Gastrocnemius medialis (tissue), 4 donors: ENCODE measurements at places on chromosomes 4 and X. TPM values are rescaled to one million over a fixed set of nuclear protein-coding genes. Genes with fewer than 3 reads are reported as not detected.

DNA sequence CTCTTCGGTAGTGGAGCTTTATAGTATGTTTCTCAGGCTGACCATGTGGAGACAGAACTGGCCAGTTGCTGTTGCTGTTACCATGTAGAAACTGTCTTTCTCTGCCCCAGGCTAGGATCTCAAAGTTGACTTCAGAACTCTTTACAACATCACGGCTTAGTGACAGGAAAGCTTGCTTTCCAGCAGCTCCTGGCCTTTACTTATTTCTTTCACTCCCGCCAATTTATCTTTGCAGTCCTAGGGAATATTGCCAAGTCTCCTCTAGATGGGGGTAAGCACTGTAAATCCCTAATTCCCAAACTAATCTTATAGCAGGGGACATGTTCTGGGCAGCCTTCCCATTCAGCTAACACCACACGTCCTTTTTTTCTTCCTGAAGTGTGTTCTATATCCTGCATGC lies 631.6 kb downstream of the SPRY1 start:
- H3K4me1 ChIP-seq = peaks cover 14% of the 10 kb centered on the region
- no peaks in the 10 kb centered on the region for H3K27me3 ChIP-seq
- H3K27ac ChIP-seq = peak overlapping the region; percentile 27
- no peak for DNase-seq

- no peaks in the 10 kb centered on the region for H3K27me3 ChIP-seq
- no peaks in the 10 kb centered on the region for H3K36me3 ChIP-seq
- H3K4me3 ChIP-seq = no peak overlapping the region
- no peak overlapping the region for H3K27ac ChIP-seq
Observed at GRCh38 chrX:7219153-7219705, 71.3 kb upstream of the PUDP start.

ZNF718 gene
- 1.1 TPM for total RNA-seq

- no peaks in the 10 kb centered on the region for H3K4me1 ChIP-seq
- H3K36me3 ChIP-seq = no peaks in the 10 kb centered on the region
- no peak overlapping the region for H3K27ac ChIP-seq
- H3K27me3 ChIP-seq = no peaks in the 10 kb centered on the region
Observed at GRCh38 chrX:2888309-2888708, 40.8 kb downstream of the ARSD start.

- no peak overlapping the region for H3K4me3 ChIP-seq
- no peak for DNase-seq
- no peaks in the 10 kb centered on the region for H3K27me3 ChIP-seq
- H3K27ac ChIP-seq = no peak overlapping the region
- H3K4me1 ChIP-seq = no peaks in the 10 kb centered on the region
Observed at GRCh38 chr4:91362125-91362524, 941.6 kb upstream of the GRID2 start.

- no peaks in the 10 kb centered on the region for H3K27me3 ChIP-seq
- H3K4me1 ChIP-seq = no peaks in the 10 kb centered on the region
- DNase-seq = no peak
- H3K36me3 ChIP-seq = no peaks in the 10 kb centered on the region
- H3K4me3 ChIP-seq = peak overlapping the region; percentile 61
Observed at GRCh38 chrX:55908661-55909212, 191.2 kb downstream of the RRAGB start.

SUPT20HL1 gene
- total RNA-seq = not detected

- DNase-seq = peak; percentile 17
- H3K27me3 ChIP-seq = no peaks in the 10 kb centered on the region
- H3K4me1 ChIP-seq = peaks cover 56% of the 10 kb centered on the region
Observed at GRCh38 chr4:102825261-102826091, 1.9 kb downstream of the UBE2D3 start.

DNA sequence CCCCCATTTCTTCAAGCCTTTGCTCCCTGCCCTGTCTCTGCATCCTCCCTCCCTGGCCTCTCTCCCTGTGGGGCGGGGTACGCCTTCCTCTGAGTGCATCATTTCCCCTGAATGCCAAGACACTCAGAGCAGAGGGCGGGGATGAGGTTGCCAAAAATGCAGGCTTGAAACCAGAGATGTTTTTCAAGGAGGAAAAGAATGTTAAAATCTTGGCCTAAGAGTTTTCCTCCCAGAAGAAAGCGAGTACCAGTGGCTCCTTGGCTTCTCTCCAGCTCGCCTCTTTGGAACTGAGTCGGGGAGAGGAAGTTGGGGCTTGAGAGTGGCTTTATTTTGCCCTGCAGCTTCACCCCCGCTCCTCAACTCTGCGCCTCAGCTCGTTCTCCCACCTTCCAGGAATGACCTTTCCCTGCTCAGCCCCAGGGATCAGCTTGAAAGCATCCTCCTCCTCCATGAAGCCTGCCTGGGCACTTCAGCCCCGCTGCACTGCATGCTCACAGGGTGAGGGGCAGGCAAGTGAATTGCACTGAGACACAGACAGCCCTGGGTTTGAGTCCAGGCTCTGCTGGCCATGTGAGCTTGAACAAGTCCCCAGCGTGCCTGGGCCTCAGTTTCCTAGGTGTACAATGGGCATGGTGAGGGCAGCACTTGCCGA lies 57.5 kb upstream of the SORCS2 start:
- H3K27ac ChIP-seq = no peak overlapping the region
- no peaks in the 10 kb centered on the region for H3K27me3 ChIP-seq
- H3K36me3 ChIP-seq = no peaks in the 10 kb centered on the region
- DNase-seq = peak; percentile 53
- no peak overlapping the region for H3K4me3 ChIP-seq
- no peaks in the 10 kb centered on the region for H3K4me1 ChIP-seq

CABS1 gene
- not detected for total RNA-seq

DNA sequence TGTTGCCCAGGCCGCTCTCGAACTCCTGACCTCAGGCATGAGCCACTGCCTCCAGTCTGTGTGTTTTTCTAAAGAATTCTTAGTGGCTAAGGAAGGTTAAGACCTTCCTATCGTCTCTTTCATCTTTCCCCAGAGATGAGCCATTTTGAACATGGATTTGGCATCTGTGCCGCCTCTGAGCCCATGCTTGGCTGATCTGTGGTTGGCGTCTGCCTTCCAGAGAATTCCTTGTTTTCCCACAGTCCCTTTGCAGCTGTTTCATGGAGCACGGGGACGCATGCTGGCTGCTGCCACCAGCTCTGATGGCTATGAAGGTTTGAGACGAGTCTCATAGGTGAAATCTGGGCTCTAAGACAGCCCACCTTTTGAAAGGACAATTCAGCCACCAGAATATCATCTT lies 60.4 kb downstream of the SHROOM2 start:
- no peaks in the 10 kb centered on the region for H3K36me3 ChIP-seq
- no peaks in the 10 kb centered on the region for H3K4me1 ChIP-seq
- no peaks in the 10 kb centered on the region for H3K27me3 ChIP-seq

- no peaks in the 10 kb centered on the region for H3K4me1 ChIP-seq
- no peak overlapping the region for H3K27ac ChIP-seq
- H3K27me3 ChIP-seq = no peaks in the 10 kb centered on the region
- H3K36me3 ChIP-seq = no peaks in the 10 kb centered on the region
Observed at GRCh38 chr4:110704748-110705439, 82.0 kb upstream of the PITX2 start.

LPAR4 gene
- total RNA-seq = not detected

PRRG3 gene
- not detected for total RNA-seq

DNA sequence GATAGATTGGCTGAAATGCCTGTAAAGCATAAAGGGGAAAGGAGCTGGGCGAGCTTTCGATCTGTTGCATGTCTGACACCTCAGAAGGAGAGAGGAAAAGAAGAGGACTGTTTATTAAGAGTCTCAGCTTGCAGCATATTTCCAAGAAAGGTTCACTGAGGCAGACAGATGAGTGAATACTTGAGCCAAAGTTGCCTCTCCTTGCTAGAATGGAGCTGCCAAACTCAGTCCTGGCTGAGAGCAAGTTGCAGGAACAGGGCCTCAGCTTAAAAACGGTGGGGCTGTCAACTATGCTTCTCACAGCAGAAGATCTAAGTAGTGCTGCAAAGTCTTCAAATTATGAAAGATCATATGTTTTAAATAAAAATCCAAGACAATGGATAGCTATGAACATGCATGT lies 707.5 kb downstream of the PCDH7 start:
- no peaks in the 10 kb centered on the region for H3K4me1 ChIP-seq
- H3K27ac ChIP-seq = no peak overlapping the region
- no peak for DNase-seq
- no peaks in the 10 kb centered on the region for H3K36me3 ChIP-seq

DNA sequence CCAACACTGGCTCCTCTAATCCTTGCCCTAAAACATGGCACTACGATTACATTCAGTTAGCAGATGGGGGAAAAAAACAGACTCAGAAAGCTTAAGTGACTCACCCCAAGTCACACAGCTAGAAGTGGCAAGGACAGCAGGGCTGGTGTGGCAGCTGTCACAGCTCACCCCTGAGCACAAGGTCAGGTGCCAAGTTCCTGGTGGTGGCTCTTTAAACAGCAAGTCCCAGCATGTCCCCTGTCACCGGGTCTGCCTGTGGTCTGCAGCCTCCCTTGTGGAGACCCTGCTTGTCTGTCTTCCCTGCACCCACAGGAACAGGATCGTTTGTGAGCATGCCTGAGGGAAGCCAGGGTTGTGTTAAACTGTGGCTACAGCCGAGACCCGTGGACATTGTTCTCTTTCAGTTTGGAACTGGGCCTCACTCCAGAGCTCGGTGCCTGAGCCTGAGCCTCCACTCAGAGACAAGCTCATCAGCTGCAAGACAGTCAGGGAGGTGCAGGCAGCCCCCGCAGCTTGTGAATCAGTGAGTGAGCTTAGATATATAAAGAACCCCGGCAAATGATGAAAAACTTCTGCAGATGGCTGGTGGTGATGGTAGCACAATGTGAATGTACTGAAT lies 260.8 kb downstream of the BCOR start:
- H3K4me3 ChIP-seq = no peak overlapping the region
- no peak for DNase-seq
- no peaks in the 10 kb centered on the region for H3K36me3 ChIP-seq
- no peaks in the 10 kb centered on the region for H3K27me3 ChIP-seq
- no peak overlapping the region for H3K27ac ChIP-seq

DNA sequence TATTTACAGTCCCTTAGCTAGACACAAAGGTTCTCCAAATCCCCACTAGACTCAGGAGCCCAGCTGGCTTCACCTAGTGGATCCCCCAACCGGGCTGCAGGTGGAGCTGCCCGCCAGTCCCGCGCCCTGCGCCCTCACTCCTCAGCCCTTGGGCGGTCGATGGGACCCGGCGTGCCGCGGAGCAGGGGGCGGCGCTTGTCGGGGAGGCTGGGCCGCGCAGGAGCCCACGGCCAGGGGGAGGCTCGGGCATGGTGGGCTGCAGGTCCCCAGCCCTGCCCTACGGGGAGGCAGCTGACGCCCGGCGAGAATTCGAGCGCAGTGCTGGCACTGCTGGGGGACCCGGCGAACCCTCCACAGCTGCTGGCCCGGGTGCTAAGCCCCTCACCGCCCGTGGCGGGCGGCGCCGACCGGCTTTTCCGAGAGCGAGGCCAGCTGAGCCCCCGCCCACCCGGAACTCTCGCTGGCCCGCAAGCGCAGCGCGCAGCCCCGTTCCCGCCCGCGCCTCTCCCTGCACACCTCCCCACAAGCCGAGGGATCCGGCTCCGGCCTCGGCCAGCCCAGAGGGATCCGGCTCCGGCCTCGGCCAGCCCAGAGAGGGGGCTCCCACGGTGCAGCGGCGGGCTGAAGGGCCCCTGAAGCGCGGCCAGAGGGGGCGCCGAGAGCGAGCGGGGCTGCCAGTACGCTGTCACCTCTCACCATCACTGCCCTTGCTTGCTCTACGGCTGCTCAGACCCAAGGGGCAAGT lies 39.4 kb downstream of the WFS1 start:
- H3K27me3 ChIP-seq = no peaks in the 10 kb centered on the region
- no peak overlapping the region for H3K27ac ChIP-seq
- no peak for DNase-seq
- no peaks in the 10 kb centered on the region for H3K4me1 ChIP-seq
- no peaks in the 10 kb centered on the region for H3K36me3 ChIP-seq
- H3K4me3 ChIP-seq = peak overlapping the region; percentile 41

DNA sequence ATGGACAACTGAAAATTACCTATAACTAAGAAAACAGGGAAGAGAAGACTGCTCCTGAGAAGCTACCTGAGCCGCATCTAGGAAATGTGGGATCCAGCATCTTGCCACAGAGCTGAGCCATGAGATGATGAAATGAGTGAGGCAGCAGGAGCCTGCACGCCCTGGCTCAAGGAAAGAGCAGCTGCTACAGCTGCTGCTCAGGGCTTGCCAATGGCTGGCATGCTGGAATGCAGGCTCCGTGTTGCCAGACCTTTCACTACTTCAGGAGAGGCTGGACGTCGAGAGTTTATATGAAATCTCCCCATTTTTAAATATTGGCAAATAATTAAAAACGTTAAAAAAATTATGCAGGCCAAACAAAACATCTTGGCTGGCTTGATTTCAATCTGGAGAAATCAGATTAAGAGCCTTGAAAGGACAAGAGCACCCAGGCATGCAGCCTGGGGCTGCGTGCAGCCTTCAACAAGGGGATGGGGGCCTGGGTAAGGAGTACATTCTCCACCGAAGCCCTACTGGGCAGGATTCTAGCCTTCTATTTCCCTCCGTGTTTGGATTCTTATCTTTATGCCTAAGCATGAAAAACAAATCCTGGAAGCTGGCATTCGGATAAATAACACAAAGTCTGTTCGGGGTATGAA lies 227.6 kb downstream of the NR3C2 start:
- H3K36me3 ChIP-seq = no peaks in the 10 kb centered on the region
- peak; percentile 90 for DNase-seq
- no peaks in the 10 kb centered on the region for H3K27me3 ChIP-seq
- peak overlapping the region; percentile 48 for H3K4me3 ChIP-seq

- DNase-seq = no peak
- H3K4me1 ChIP-seq = no peaks in the 10 kb centered on the region
- no peak overlapping the region for H3K27ac ChIP-seq
- H3K27me3 ChIP-seq = no peaks in the 10 kb centered on the region
- no peak overlapping the region for H3K4me3 ChIP-seq
Observed at GRCh38 chr4:86640469-86640868, 46.4 kb downstream of the PTPN13 start.

- no peaks in the 10 kb centered on the region for H3K36me3 ChIP-seq
- no peaks in the 10 kb centered on the region for H3K4me1 ChIP-seq
- no peak overlapping the region for H3K4me3 ChIP-seq
- no peak overlapping the region for H3K27ac ChIP-seq
- no peaks in the 10 kb centered on the region for H3K27me3 ChIP-seq
- DNase-seq = no peak
Observed at GRCh38 chr4:1099684-1100335, 13.6 kb downstream of the RNF212 start.

DNA sequence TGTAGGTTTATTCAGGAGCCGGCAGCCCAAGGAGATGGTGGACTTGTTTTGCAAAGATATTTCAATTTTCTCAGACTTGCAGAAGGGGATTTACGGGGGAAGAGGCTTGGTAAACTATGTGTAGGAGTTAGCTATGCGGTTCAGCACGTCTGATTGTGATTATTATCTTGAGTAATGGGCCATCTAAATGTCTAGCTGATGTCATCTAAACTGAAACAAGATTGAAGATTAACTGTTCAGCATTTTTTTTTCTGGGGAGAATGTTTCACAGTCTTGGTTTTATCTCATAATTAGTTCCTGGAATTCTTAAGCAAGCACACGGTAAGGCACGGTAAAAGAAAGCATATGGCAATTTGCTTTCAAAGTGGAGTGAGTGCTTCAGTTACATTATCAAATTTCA lies 207.3 kb upstream of the CXorf51B start:
- DNase-seq = no peak
- H3K4me1 ChIP-seq = no peaks in the 10 kb centered on the region
- H3K36me3 ChIP-seq = no peaks in the 10 kb centered on the region
- H3K4me3 ChIP-seq = no peak overlapping the region
- H3K27ac ChIP-seq = no peak overlapping the region
- no peaks in the 10 kb centered on the region for H3K27me3 ChIP-seq

TMPRSS11F gene
- total RNA-seq = not detected
